ENCODE measurements at places on chromosomes 16 and 17. TPM values are rescaled to one million over a fixed set of nuclear protein-coding genes. Genes with fewer than 3 reads are reported as not detected.

DNA sequence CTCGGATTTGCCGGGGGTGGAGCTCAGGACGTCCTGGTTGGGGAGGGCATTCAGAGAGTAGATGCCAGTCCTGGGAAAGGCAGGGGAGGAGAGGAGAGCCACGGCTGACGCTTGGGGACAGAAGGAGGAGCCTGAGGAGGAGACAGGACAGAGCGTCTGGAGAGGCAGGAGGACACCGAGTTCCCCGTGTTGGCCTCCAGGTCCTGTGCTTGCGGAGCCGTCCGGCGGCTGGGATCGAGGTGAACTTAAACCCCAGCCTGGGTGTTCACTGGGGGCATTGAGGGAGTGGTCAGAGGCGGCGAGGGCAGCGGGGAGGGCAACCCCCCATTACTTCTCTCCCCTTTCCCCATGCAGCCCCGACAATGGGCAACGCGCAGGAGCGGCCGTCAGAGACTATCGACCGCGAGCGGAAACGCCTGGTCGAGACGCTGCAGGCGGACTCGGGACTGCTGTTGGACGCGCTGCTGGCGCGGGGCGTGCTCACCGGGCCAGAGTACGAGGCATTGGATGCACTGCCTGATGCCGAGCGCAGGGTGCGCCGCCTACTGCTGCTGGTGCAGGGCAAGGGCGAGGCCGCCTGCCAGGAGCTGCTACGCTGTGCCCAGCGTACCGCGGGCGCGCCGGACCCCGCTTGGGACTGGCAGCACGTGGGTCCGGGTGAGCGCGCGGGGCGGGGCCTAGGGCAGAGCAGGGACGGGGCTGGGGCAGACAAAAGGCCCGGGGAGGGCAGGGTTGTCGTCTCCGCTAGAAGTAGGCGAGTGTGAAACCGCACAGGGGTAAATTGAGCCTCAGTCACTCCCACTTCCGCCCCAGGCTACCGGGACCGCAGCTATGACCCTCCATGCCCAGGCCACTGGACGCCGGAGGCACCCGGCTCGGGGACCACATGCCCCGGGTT is 3.7 kb downstream of the NOL3 start:
- DNase-seq, result peak; percentile 86

DNA sequence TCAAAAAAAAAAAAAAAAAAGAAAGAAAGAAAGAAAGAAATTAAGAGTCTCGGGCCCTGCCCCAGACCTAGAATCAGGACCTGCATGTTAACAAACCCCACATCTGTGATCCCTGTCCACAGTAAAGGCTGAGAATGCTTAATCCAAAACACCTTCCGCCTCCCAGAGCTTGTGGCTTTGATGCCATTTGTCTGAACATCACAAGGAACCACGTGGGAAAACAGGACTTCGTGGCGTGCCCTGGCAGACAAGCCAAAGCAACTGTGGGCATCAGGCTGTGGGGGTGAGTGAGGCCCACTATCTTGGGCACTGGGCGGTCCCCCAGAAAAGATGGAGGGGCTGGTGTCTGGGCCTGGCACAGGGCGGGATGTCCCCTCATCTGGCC is 173.4 kb upstream of the CIBAR2 start:
- DNase-seq, result no peak

- no peak for DNase-seq
Observed at GRCh38 chr16:78584991-78585390, 485.5 kb downstream of the WWOX start.

GRCh38 chr16:860891-861290 is 60.4 kb upstream of the GNG13 start:
- DNase-seq, result no peak

DNA sequence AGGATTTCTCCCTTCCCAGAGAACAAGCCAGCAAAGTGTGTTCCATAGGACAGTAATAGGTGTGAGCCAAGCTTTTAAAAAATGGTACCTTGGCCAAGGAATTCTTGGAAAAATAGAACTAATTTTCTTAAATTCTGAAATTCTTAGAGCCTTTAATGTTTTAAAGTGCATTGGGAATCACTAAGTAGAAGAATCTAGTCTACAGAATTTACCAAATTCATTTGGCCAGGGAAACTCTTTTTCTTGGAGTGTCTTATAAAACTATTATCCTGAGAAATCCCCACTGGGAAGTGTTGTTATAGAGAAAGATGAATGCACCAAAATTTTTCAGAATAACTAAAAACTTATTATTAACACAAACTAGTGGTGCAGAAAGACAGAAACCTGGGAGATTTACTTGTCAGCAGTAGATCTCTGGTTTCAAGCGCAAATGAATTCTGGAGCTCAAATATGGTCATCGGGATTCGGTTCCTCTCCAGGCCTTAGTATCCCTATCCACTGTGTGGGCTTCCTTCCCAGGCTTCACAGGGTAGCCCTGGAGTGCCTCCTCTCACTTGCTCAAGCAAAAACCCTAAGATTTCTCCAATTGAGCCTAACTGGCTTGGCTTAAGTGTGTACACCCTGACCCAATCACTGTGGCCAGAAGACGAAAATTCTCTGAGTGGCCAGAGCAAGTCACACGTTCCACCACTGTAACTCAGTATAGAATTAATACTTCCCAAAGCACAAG is 217.8 kb downstream of the CHD9NB start:
- no peak for DNase-seq

DNA sequence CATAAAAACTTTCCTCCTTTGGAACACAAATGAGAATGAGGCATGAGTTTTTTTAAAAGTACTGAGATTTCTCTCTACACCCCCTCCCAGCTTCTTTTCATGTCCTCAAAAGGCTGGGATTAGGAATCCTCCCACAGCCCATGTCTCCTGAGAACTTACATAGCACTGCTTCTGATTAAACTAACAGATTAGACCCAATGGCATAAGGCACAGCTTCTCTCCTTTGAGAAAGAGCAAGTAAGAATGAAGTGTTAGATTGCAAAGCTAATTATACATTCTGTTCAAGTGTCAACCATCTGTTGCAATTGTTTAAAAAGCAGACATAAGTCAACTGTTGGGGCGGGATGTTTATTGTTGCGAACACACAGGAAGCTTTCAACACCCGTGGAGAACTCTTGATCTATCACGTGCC is 715.1 kb downstream of the CDH11 start:
- DNase-seq, result no peak

DNA sequence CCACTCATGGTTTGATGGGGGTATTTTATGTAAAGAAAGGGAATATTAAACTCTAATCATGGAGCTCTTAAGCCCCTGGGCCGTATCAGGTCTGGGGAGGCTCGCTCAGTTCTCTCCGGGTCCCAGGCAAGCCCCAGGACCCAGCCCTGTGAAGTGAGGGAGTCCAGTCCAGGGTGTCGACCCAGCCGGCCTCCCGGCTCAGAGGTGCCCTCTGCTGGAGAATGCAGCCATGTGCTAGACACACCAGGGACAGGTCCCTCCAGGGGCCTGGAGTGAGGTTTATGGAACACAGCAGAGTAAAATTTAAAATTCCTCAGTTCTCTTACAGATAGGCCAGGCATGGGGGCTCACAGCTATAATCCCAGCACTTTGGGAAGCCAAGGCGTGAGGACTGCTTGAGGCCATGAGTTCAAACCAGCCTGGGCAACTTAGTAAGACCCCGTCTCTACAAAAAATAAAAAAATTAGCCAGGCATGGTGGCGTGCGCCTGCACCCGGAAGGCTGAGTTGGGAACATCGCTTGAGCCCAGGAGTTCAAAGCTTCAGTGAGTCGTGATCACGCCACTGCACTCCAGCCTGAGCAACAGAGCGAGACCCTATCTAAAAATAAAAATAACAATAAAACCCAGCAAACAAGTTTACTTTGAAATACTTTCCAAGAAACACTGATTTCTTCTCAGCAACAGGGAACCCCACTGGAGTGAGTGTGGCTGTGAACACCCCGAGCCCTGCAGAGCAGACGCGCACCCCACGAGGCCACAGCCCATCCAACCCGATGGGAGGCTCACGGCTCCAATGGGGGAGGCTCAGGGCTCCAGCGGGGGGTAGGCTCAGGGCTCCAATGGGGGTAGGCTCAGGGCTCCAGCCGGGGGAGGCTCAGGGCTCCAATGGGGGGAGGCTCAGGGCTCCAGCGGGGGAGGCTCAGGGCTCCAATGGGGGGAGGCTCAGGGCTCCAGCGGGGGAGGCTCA is 72.2 kb downstream of the ZNF778 start:
- peak; percentile 42 for DNase-seq

GRCh38 chr16:6038941-6039645 is 941.5 kb upstream of the EEF2KMT start:
- DNase-seq, result no peak

- DNase-seq, result no peak
Observed at GRCh38 chr16:86222965-86223551, 287.3 kb upstream of the FOXF1 start.

GRCh38 chr17:45279898-45280297 is 18.0 kb upstream of the SPATA32 start:
- no peak for DNase-seq

DNA sequence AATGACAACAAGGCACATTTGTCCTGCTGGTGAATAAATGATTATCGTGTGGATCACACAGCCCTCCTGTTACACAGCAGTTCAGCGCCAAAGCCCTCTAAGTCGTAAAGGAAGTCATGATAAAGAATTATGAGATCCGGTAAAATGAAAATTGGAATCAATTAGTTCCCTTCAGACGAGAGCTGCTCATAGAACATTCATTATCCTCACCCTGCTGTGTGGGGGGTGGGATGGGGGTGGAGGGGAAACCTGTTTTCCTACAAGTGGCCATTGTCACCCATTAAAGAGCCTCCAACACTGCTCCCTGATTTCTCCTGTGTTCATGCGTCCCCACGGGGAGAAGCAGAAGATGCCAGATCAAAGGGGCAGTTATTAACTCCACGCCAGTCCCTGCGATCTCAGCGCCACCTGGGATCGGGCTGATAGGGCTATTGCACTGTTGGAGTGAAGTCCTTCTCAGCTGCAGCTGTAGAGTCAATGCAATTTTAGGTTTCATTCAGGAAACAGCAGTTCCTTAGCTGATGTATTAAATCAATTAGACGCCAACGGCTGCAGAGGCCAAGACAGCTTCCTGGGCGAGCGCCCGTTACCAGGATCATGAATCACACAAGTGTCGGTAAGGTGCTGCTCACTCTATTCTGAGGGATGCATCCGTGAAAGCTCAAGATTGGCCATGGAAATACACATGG is 19.2 kb upstream of the CACNG4 start:
- DNase-seq, result no peak

Gene KRT20
- total RNA-seq, result not detected

Gene RNF166
- total RNA-seq, result 9.7 TPM

Gene TMEM92
- total RNA-seq, result 0.26 TPM

Gene PRR35
- total RNA-seq, result not detected

Gene HOXB7
- total RNA-seq, result not detected

Gene CES3
- total RNA-seq, result 6.3 TPM

Gene AURKB
- 1.6 TPM for total RNA-seq

Gene KRT24
- total RNA-seq, result 1.6 TPM

Gene TBC1D28
- 0.53 TPM for total RNA-seq
